GM23248 (cell line): ENCODE measurements at places on chromosomes 1 and 21.

DNA sequence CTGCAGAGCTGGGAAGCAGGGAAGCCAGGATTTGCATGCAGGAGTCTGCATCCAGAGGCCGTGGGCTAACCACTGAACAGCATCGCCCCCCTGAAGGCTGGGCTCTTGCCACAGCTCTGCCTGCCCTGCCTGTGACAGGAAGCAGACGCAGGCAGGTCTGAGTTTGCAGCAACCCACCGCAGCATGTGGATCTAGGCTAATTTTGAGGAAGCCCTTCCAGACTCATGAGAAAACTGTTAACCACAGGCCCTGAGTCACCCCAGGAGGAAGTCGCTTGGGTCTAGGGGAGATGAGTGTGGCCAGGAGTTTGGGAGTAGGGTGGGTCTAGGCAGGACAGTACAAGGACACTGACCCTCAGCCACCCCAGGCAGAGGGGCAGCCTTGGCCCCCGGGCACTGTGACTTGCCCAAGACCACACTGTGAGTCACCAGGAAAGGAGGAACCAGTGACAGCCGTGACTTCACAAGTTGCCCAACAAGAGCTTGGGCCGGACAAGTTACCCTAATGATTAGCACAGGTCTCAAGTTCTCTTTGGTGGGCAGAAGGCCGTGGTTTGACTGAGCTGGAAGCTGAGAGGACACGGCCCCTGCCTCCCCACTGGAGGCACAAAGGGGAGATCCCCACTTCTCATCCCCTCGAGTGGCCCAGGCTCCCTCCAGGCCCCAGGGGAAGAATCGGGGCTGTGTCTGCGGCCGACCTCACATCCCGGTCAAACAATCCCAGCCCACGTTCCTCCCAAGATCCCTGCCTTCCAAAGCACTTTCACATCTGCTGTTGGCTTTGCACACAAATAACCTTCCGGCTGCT is 826 bp downstream of the LAPTM5 start:
- DNase-seq, result peak; percentile 92

DNA sequence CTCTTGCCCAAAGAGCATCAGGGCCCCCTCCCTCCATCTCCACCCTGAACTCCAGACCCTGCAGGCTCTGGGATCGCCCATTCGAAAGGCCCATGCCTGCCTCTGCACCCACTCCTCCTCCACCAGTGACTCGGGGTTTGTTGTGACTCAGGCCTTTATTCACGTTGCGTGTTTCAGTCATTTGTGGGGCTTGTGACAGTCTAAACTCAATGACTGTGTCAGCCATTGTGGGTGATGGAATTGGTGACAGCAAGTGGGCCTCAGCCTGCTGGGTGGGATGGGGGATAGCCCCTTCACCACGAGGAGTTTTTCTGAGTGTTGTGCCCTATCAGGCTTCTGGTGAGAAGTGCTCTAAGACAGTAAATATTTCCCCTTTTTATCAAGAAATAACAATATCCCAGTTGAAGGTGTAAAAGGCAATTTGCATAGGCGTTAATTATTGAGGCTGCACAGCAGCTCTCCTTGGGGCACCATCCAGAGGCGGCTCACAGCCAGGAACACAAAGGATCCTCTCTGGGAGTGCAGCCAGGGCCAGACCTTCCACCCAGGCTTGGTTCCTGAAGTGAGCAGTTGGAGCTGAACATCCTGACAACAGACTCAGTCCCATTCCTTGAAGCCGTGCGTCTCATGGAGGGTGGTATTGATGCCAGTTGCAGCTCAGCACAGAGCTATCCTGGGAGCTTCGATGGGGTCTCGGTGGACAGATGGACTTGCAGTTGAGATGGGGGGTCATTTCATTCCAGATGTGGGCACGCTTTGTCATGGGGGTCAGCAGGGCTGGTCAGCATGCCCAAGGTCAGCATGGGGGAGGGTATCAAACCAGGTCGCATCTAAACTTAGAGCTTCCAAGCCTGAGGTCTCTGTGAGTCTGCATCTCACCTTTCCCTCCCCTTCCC is 135.6 kb upstream of the CACNA1E start:
- no peak for DNase-seq

GRCh38 chr21:14850394-14850793 is 214.4 kb downstream of the NRIP1 start:
- DNase-seq, result peak; percentile 23

DNA sequence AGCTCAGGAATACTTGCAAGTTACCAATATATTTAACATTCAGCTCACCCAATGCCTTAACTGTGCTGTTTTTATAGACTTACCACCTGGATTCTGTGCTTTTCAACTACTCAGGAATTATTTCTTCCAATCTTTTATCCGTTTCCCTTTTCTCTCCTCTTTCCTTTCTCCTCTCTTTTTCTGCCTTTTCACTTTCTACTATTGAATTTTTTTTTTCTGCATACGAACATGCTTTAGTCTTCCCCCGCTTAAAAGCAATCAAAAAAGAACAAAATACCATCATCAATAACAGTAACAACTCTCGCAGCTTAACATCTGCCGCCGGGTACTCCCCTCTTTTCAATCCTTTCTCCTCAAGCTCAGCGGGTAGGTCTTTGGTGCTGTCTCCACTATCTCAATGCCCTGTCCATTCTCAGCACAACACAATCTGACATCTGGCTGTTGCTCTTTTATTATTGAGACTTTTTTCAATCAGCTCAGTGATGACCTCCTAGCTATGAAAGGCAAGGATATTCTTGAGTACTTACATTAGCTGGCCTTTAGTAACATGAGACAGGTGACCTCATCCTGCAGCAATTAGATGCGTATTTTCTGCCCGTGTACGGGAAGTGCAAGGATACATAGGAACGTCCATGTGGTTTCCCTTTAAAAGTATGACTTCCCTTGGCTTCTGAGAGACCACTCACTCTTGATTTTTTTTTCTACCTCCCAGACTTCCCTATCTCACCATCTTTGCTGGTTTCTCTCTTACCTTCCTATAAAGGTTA is 40.2 kb upstream of the SIPA1L2 start:
- DNase-seq, result no peak

DNA sequence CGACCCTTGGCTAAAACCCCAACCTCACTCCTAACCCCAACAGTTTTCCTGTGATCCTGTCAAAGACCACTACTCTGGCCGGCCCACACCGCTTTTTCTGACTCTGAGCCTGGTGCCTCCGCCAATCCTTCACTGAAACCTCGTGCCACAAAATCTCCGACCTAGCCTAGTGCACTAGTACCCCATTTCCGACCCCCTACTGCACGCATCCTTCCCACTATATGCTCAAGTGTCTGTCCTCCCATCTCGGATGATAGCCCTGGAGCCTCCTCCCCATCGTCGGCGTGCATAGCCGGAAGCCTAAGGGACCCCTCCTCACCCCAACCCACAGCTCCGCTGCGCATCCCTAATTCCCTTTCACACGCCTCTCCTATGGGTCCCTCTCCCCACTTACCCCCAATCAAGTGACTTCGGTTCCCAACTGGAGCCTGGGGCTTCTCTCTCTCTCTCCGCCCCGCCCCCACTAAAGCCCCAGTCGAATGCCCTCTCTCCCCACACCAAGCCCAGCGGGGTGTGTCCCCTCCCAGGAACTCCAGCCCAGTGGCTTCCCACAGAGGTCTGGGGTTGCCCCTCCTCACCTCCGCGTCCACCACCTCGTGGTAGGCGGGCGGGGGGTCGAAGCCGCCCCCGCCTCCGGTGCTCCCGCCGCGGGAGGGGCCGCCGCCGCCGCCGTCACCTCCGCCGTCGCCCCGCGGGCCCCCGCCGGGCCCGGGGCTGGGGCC is 791 bp downstream of the USP24 start:
- peak; percentile 55 for DNase-seq

- DNase-seq, result peak; percentile 85
Observed at GRCh38 chr1:183807549-183808168, 2.7 kb downstream of the RGL1 start.

- peak; percentile 8 for DNase-seq
Observed at GRCh38 chr1:37726751-37727585, 34.7 kb downstream of the CDCA8 start.

- peak; percentile 73 for DNase-seq
Observed at GRCh38 chr1:91501523-91501851, 836 bp downstream of the CDC7 start.

GRCh38 chr1:203121186-203122015 is 6.1 kb upstream of the ADORA1 start:
- DNase-seq, result no peak

DNA sequence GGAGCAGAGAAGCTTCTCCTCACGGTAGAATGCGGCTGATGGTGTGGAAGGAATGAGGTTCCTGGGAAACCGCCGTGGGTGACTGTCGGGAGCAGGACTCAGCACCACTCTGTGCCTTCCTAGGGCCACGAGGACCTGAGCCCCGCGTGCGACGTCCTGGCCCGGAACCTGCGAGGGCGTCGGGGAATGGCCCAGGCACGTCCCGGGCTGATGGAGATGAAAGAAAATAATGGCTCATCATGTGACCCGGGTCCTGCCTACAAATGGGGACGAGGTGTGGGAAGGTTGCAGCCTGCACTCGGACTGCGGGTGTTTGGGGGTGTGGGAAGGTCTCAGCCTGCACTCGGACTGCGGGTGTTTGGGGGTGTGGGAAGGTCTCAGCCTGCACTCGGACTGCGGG is 25.1 kb upstream of the TTLL10 start:
- no peak for DNase-seq

DNA sequence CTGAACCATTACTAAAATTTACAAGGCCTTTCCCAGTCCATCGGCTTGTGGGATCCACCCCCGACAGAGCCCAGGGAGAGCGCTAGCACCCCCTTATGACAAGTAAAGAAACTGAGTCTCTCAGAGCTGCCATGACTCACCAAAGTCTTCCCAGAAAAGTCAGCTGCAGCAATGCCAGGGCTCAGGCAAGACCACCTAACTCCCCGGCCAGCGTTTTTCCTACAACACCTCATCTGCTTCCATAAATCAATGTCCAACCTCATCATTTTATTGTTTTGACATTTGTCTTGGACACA is 15.0 kb downstream of the DHCR24 start:
- no peak for DNase-seq

GRCh38 chr1:3656450-3657095 is 4.3 kb downstream of the TP73 start:
- no peak for DNase-seq
